ENCODE measurements at places on chromosomes 12 and 14.
A peak's percentile ranks its signal among the peaks of the same experiment; 100 is the strongest.

DNA sequence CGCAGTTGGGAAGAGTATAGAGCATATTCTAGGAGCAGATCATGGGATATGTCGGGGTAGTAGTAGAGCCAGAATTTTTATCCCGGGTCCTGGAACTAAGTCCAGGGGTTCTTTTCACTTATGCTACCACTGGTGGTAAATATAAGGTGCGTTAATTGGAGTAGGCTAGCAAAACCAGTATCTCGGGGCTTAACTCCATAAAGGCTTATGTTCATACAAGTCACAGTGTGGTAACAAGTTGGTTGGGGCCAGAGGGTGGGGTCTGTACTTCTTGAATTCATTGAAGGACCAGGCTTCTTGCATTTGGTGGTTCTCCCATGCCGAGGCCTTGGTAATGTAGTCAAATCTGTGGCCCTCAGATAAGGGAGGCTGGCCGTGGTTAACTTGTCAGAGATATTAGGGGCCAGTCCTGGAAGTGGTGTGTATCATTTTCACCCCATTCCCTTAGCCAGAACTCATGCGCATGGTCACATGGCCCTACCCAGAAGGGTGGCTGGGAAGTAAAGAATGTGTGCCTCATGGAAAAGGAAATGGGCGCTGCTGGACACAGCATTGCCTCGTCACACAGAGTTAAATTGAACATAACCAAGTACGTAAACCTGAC, 1.5 kb upstream of the ZNF641 start:
- peak; percentile 4 for DNase-seq

DNA sequence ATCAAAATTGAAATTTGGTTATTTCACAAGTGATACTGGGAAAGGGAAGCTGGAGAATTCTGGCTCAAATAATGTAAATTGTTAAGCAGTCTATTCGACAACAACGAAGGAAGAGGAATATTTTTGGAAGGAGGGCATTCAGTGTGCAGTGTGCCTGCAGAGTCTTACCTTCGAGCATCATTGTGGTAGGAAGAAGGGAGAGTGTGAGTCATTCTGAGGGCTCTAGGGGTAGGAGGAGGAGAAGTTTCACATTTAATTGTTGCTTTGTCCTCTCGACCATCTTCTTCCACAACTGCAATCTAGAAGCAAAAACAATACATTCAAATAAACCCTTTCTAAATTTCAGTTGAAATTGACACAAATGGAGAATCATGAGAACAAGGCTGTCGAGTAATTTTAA, 263.0 kb downstream of the ACSS3 start:
- DNase-seq = no peak

- DNase-seq = peak; percentile 34
Measured at GRCh38 chr12:59597385-59597781, 1.6 kb downstream of the SLC16A7 start.

- DNase-seq = no peak
Measured at GRCh38 chr12:125530201-125530600, 465.0 kb downstream of the AACS start.

DNA sequence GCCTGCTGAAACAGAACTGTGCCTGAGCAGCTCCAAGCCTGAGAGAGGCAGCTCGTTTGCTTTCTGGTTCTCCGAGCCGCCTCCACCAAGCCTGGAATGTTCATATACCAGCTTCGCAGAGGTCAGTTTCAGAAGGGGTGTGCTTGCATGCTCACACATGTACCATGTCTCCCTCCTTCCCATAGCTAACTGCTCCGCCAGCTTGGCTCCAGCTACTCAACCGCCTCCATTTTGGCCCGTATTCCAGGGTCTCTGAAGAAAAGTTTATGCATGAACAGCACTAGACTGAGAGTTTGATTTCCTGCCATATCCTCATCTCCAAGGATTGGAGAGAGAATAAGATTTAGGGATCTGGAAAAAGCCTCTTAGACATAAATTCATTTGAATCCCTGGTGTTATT, 103.7 kb downstream of the SMOC1 start:
- no peak for DNase-seq
